Stimulated activated CD4-positive, alpha-beta T cell treated with anti-CD3 and anti-CD28 coated beads, Interleukin-15, amount 100 ng/mL, for 48 hours (primary cell): ENCODE measurements at places on chromosomes 6 and 20.

GRCh38 chr20:50968289-50968688, 9.7 kb downstream of the MOCS3 start:
- no peak for DNase-seq

DNA sequence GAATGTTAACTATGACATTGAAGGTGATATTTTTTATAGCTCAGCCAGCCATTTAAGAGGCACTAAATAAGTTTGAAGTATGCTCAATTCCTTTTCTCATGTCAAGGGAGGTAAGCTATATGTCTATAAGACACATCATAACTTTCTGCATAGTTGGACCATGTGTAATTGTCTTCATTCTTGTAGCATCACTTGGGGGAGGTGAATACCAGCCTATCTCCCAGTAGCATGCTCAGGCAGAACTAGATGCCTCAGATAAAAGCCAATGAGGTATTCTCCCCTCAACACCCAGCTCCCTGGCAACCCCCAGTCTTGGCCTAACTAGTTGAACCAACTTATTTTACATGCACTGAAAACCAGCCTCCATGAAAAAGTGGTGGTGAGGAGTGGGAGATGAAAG, 158.3 kb upstream of the JAG1 start:
- no peak for DNase-seq

GRCh38 chr6:36946526-36946925, 8.0 kb upstream of the PI16 start:
- DNase-seq: no peak

GRCh38 chr6:32984622-32985389, 16.4 kb downstream of the BRD2 start:
- peak; percentile 83 for DNase-seq

DNA sequence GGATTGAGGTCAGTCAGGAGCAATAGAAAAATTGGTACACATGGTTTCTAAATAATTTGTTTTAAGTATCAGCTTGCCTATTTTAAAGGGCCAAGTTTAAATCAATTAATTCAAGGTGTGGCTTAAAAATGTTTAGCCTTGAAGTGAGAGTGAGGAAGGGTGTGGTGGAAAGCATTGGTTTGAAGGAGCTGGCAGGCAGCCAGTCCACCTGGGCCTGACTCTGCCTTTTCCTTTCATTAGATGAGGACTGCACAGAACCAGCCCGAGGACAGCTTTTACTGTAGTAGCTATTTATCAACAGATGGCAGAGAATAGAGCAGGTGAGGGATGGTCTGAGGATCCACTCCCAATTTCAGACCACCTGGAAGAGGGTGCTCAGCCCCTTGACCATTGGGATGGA, 42.4 kb downstream of the DHX35 start:
- DNase-seq: no peak
